Head of caudate nucleus (tissue), 42 donors: ENCODE measurements at places on chromosomes 5 and 9.

- DNase-seq = peak; percentile 81
Observed at GRCh38 chr9:96217754-96218693, 84.0 kb downstream of the HSD17B3 start.

DNA sequence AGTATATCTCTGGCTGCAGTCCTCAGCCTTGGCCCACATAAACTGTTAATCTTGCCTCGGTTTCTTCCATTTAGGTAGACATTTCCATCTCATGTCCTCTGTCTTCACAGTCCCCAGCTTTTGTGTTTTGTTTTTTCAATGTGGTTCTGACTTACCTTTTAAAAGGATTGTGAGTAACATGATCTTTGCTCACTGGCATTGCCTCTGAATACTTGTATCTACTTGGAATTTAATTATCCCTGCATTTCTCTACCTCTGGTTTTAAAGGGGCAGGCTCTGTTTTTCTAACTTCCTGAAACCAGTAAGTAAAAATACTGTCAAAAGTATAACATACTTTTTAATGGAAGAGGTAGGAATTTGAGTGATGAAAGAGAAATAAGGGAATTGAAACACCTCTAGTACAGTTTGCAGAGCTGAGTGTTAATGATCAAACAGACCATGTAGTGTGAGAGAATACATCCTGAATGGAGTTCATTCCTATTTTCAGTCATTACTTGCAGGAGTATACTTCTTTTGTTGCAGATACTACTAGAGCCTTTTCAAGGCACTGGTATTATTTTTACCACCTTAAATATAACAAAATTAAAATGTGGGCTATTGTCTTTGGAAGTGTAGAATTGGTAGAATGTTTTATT is 62.6 kb downstream of the MTREX start:
- no peak for DNase-seq

GRCh38 chr9:12195456-12195855 is 497.7 kb upstream of the TYRP1 start:
- DNase-seq = no peak

DNA sequence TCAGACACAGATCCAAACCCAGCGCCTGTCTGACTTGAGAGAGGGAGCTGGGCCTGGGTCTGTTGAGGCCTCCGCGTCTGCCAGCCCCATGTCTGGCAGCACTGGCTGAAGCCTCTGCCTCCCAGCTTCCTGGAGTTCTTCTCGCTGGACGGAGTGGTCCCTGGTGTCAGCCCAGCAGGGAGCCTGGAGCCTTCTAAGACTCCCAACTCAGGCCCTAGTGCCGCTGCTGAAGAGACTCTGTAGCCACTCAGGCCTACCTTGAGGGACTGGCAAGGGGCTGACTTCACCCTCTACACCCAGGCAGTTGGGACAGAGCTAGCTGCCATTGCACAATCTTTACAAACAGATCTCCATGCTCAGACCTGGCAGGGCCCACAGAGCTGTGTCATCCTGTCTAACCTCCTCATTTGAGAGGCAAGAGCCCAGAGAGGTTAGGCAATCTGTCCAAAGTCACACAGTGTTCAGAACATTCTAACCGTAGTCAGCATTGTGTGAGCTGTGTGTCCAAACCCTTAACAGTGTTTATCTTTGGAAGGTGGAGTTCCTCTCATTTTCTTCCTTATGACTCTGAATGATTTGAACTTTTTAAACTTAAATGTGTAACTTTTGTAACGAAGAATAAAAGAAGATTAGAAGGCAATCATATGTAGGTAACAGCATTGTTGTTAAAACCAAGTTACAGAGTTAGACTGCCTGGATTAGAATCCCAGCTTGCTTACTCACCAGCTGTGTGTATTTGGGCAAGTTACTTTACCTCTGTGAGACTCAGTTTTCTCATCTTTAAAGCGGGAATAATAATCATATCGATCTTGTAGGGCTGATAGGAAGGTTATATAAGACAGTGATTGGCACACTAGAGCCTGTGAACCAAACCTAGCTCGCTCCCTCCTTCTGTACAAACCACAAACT is 4.6 kb upstream of the DUSP1 start:
- DNase-seq = no peak

- DNase-seq = no peak
Observed at GRCh38 chr5:13215806-13216205, 728.7 kb downstream of the DNAH5 start.

- DNase-seq = no peak
Observed at GRCh38 chr5:30592833-30593232, 600.7 kb upstream of the CDH6 start.

GRCh38 chr9:21027295-21027694 is 4.1 kb downstream of the HACD4 start:
- no peak for DNase-seq

DNA sequence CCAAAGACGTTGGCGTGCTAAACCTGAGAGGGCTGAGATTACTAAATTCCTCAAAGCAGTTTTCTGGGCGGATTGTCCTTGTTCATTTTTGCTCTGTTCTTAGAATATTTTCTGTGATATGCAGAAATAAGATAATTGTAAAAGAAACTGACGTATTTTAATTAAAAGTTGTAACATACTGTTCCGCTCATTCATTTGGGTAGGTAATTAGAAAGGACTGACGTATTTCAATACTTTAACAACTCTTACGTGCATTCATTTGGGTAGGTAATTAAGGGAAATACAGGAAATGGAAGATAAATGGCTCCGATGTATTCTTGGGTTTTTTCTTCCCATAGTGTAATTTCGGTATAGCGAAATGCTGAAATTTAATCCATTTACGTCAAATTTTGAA is 1.1 kb downstream of the OSTF1 start:
- DNase-seq = no peak

DNA sequence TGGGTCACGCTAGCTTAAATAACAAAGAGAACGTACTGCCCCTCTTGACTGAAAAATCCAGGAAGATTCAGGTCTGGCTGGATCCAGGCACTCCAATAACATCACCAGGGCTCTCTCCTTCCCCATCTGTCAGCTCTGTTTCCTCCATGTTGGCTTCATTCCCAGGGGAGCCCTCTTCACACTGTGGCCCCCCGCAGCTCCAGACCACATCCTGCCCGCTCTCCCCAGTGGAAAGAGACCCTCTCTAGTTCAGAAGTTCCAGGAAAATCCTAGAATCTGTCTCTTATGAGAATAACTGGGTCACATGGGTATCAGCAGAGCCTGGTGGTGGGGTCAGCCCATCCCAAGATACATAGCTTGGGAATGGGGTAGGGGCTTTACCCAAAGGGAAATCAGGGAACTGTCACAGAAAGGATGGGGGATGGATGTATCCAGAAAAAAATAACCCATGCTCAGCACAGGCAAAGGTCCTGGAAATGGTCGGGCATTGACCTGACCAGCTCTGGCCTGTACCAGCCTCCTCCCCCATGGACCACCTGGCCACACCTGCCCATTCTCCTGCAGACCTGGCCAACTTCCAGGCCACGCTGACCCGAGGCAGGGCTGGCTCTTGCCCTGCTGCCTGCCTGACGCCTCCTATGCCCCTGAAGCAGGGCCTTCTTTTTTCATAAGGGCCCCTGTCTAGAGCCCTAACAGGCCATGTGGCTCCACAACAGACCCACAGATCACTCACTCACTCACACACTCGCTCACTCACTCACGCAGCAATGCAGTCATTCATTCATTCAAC is 65.9 kb downstream of the COL23A1 start:
- DNase-seq = no peak

- DNase-seq = peak; percentile 68
Observed at GRCh38 chr9:134210908-134211810, 46.8 kb upstream of the RNU6ATAC start.

- DNase-seq = peak; percentile 34
Observed at GRCh38 chr9:133686642-133687575, 50.7 kb downstream of the DBH start.

- no peak for DNase-seq
Observed at GRCh38 chr5:123651234-123651633, 139.3 kb downstream of the CSNK1G3 start.

GRCh38 chr5:172345881-172346280 is 62.3 kb upstream of the UBTD2 start:
- DNase-seq = no peak

- DNase-seq = peak; percentile 47
Observed at GRCh38 chr5:157651623-157652376, 438 bp downstream of the SOX30 start.

GRCh38 chr5:57725658-57726504 is 243.3 kb upstream of the ACTBL2 start:
- no peak for DNase-seq

GRCh38 chr9:99907208-99907532 is 716 bp downstream of the STX17 start:
- no peak for DNase-seq

- no peak for DNase-seq
Observed at GRCh38 chr5:150443242-150444075, 6.1 kb downstream of the RPS14 start.

DNA sequence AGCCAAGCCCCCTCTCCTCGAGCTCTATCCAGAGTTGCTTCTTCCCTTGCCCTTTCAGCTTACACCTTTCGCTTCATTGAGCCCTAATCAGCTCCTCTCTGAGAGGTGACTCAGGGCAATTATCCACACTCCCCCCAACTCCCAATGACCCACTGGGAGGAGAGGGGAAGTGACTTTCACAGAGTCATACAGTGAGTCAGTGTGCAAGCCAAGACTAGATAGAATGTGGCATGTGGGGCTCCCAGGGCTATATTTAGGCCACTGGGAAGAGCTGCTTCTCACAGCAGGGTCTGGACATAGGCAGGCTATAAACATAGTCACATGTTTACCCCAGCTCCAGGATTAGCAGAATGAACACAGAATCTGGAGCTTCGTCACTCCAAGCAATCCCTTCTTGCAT is 57.4 kb downstream of the NRG2 start:
- no peak for DNase-seq

DNA sequence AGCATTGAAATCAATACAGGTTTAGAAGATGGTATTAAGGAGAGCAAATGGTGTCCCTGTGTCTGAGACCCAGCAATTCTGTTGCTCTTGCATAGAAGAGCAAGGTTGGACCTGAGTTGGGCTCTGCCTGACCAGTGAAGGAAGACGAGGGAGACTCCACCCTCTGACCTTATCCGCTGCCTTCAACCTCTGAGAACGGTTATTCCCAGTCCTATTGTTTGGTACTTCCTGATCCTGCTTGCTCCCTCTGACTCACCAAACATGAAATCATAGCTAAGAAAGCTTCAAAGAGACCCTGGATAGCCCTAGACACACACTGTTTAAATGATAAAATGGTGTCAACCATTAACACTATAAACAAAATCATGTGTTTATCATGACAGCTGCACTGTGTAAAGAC is 218.5 kb downstream of the PLK2 start:
- DNase-seq = no peak

DNA sequence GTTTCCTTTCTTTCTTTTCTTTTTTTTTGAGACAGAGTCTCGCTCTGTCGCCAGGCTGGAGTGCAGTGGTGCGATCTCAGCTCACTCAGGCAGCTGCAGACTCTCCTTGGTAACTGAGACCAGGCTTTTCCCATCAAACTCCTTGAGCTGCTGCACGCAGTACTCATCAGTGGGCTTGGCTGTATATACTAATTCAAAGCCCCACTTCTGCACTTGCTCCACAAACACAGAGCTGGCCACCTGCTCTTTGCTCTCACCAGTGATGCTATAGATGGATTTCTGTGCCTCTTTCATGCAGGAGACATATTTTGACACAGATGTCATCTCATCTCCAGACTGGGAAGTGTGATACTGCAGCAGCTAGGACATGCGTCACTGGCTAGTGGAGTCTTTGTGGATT is 252.7 kb downstream of the AP3B1 start:
- no peak for DNase-seq

GRCh38 chr9:19408316-19408692 is 505 bp upstream of the ACER2 start:
- DNase-seq = no peak
